ENCODE measurements at places on chromosomes 4 and X. TPM values are rescaled to one million over a fixed set of nuclear protein-coding genes. Genes with fewer than 3 reads are reported as not detected.

FANCB gene
- total RNA-seq: 0.72 TPM

TENM3 gene
- 19.8 TPM for total RNA-seq

AGA gene
- total RNA-seq: 20.2 TPM

COX7B2 gene
- not detected for total RNA-seq

CPE gene
- total RNA-seq: 154 TPM
